ENCODE measurements at places on chromosomes 12 and 14.

- DNase-seq, result no peak
Measured at GRCh38 chr14:39991041-39991440, 558.8 kb upstream of the FBXO33 start.

DNA sequence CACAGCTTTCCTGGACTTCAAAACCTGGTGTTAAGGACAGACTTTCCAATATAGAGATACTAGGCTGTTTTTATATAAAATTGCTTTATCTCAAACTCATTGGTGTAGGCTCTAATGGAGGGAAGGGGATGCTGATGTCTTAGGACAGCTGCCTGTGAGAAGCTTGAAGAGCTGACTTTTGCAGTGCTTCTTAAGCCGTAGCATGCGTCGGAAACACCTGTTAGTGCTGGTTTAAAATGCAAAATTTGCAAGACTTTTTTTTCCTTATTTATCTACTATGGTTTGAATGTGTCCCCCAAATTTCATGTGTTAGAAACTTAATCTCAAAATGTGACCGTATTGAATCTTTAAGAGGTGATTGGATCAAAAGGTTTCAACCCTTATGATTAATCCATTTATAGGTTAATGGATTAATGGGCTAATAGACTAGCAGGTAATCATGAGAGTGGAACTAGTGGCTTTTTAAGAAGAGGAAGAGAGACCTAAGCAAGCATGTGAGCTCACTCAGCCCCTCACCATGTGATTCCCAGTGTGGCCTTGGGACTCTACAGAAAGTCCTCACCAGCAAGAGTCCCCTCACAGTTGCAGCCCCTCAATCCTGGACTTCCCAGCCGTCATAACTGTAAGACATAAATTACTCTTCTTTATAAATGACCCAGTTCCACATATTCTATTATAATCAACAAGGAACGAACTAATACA is 60.9 kb upstream of the FUT8 start:
- no peak for DNase-seq

- DNase-seq, result no peak
Measured at GRCh38 chr12:21642707-21643389, 14.8 kb downstream of the LDHB start.

DNA sequence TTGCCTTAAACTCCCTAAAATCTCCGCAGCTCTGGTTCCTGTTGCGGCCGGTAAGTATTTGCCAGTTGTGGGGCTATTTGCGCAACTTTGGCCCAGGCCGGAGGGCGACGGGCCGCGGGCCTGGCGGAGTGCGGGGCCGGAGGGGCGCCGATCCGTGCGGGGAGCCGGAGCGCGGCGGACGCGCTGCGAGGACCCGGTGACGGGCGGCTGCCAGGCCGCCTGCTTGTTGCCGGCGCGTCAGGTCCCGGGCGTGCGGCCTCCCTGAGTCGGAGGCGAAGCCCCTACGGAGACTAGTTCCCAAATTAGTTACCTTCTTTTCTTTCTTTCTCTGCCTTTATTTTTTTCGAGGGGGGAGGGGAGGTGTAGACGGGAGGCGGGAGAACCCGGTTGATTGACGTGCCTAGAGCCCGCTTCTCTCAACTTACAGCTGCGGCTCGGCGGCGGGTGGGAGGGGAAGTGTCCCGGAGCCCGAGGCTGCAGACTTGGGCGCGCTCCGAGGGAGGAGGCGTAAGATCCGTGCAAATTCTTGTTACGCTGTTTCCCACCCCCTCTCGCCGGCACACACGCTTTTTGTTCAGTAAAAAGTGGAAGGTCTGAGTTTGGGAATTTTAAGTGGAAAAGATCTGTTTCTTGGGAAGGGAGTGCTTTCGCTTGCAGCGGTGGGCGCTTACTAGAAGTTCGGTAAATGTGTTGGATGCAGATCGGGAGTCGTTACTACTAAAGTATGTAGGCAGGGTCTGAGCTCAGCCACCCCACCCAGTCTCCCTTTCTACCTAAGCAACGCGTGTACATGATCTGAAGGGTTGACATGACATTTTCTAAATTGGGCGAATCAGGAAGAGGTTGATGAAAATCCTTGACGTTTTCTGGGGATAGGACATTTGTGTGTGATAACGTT is 576 bp downstream of the ZBTB1 start:
- peak; percentile 53 for DNase-seq

DNA sequence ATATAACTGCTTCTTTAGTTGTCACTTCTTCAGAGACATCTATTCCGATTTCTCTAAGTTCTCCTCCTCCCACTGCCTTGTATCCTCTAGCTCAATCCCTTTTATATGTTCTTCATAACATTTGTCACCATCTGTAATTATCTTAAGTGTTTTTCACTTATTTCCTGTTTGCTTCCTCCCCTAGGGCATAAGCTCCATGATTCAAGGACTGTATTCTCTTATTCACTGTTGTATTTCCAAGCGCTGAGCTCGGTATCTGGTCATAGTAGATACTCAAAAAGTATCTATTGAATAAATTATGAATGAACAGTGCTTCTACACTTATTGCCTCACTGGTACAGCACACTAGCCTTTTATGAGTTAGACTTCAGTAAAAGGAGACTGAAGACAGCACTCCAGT is 109.0 kb upstream of the TMPO start:
- no peak for DNase-seq

DNA sequence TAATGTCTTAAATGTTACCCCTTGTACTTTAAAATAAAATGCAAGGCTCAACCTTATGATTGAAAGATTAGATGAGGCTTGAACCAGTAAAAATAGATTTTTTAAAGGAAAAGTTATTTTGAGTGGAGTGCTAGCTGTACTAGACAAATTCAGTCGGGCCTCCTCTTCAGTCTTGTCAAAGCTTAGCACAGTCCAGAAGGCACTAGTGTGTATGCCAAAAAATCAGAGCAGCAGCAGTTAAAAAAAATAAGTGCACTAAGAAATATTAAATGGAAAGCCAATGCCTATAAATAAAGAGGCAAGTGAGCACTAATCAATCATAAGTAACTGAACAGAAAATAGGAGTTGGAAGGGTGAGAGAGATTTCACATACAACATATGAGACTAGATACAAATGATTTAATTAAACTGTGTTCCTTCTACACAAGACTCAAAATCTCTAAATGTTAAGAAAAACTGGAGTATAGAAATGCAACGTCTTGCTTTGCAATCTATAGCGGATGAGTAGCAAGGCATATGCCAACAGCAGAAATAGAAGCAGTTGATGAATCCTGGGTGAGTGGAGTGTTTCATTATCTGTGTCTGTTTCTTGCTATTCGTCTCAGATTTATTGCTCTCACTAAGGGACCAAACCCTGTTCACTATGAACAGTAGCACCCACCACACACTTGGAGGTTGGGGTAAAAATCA is 172.1 kb downstream of the ETNK1 start:
- DNase-seq, result no peak

DNA sequence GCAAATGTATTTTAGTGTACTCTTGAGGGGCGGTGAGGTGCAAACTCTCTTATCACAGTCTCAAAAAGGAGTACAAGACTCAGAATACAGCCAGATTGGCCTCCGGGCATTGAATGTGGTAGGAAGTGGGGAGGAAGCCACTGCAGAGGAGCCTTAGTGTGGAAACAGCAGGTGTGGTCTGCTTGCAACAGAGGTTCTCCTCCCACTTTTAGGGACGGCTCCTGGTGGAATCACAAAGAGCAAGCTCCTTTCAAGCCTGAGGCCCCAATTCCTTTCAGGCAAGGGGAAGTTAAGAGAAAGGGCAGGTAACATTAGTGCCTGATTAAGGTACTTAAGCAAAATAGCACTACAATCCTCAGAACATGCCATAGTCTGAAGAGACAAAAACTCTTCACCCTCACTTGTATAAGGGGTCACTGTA is 23.7 kb upstream of the SLC2A3 start:
- peak; percentile 20 for DNase-seq

DNA sequence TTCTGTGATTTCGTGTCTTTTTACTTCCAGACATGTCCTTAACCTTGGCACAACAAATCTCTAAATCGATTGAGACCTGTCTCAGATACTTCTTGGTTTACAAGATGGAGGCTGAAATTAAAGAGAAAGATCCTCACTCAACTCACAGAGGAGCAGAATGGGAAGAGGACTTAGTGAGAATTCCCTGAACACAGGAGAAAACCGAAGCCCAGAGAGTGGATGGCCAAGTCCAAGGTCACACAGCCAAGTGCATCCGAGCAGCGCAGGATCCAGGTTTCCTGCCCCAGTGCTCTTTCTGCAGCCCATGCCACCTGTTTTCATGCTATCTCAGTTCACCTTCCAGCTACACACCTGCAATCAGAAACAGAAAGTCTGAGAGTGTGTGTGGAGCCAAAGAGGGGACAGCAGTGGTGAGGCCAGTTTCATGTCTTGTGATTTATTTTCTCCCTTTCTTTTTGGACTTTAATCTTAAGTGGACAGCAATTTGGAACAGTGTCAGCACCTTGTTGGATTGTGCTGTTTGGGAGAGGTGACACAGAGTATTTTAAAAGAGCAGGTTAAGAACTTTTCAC is 22.9 kb upstream of the TCL1B start:
- DNase-seq, result no peak

DNA sequence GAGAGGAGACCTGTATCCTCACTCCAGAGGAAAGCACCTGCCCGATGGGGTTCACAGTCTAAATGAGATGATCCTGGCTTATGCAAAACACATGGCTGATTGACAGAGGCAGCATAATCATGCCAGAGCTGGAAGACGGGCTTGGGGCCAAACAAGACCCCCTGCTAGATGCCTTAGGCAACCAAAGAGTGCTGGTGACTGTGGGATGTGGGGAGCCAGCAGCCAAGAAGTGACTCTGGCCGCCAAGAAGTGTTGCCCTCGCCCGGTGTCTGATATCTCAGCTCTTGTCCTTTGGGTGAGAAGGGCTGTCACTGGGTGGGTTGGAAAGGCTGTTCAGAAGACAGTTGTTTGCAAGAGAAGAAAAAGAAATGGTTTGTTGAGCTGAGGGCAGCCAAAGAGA is 56.7 kb downstream of the PLEKHG3 start:
- DNase-seq, result no peak

DNA sequence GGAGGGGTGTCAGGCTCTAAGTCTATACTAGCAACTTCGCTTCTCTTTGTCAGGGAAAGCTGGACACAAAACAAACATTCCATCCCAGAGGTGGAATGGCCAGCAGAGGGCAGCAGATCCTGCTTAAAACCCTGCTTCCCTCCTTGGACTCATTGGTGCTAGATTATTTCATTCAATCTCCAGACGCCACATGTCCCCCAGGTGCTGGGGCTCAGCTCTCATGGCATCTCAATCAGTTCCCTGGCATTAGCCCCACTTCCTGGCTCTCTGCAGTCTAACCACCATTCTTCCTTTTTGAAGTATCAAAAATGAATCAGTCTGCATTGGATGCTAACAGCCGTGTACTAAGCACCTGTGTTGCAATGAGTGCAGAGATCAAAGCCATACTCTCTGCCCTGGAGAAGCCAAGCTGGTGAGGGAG is 8.1 kb upstream of the PPP1R1A start:
- peak; percentile 6 for DNase-seq

DNA sequence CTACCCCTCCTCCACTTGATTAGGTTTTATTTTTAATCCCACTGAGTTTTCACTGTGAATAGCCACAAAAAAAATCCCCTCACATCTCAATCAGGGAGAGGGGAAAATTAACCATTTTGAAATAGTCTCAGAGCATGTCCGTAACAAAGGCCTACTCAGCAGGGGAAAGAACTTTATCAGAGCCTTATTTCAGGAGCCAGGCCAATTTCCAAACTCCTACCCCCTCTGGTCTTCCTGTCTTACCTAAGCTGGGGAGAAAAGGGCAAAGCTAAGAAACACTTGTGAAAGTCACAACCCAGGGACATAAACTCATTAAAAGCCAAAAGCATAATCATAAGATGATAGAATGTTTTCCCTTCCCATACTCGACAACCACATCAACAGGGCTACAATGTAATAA is 260.3 kb upstream of the DIO3 start:
- no peak for DNase-seq

- no peak for DNase-seq
Measured at GRCh38 chr14:36617824-36618223, 35.4 kb upstream of the NKX2-8 start.

- DNase-seq, result no peak
Measured at GRCh38 chr12:132432721-132433577, 57.0 kb upstream of the FBRSL1 start.

DNA sequence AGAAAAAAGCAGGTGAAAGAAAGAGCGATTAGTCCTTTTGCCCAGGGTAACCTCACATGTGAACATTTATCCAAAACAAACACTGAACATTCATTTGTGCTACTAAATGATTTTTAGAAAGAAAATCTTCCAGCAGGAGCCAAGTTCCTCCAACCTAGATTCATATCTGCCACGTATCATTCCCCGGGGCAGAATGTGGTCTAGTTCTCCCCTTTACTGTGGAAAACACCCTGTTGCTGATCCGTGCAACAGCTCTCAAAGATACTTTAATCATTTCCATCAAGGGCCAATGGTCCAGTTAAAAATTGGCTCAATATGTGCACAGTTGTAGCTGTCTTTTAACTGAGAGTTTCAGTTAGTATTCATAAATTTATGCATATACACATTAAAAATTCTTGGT is 479.1 kb downstream of the ATP23 start:
- DNase-seq, result no peak

DNA sequence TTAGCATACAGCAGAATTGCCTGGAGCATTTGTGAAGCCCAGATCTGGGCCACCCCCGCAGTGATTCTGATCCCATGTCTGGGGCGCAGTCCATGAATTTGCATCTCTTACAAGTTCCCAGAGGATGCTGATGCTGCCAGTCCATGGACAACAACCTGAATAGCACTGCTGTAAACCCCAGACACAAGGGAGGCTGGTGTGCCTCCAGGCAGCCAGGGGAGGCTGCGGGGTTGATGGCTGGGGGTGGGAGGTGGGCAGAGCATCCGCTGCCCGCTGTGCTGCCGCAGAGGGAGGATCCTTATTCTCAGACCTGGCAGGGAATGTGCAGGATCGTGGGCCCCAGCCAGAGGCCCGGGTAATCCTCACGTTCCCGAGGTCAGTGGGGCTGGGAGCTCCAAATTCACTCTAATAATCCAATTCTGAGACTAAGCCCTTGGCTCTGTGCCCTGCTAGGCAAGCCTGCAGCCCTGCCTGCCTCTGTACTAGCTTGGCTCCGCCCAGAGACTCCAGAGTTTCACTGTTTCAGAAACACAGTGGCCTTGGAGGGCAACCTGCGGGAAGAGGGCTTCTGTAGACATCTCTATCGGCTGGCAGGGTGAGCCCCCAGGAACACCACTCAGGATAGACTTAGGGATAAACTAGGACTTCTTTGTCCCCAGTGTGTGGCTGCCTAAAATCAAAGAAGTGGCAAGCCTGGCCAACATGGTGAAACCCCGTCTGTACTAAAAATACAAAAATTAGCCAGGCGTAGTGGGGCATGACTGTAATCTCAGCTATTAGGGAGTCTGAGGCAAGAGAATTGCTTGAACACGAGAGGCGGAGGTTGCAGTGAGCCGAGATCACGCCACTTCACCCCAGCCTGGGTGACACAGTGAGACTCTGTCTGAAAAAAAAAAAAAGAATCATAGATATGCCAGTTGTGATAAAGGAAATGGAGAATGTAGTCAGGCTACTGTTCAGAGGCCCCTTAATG is 17.8 kb upstream of the MLEC start:
- no peak for DNase-seq

DNA sequence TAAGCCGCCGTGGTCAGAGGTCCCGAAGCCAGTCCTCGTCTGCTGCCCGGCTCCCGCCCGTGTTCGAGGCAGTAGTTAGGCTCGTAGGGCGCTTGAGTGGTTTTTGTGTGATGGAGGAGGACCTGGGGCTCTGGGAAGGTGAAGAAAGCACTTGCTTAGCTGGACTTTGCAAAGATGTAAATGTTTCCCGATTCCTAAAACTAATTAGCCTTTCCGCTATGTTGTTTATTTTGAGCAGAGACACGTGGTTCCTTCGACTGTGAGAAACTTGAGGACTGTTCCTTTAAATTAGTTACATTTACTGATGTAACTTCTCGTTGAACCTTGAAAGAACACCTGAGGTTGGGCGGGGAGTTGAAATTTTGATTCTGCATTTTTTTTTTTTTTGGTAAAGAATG is 33.9 kb downstream of the MIA2 start:
- DNase-seq, result no peak

Measured in stimulated activated CD8-positive, alpha-beta memory T cell treated with anti-CD3 and anti-CD28 coated beads, Interleukin-15, amount 100 ng/mL, for 24 hours (primary cell).